ENCODE measurements at places on chromosomes 5 and 9.

DNA sequence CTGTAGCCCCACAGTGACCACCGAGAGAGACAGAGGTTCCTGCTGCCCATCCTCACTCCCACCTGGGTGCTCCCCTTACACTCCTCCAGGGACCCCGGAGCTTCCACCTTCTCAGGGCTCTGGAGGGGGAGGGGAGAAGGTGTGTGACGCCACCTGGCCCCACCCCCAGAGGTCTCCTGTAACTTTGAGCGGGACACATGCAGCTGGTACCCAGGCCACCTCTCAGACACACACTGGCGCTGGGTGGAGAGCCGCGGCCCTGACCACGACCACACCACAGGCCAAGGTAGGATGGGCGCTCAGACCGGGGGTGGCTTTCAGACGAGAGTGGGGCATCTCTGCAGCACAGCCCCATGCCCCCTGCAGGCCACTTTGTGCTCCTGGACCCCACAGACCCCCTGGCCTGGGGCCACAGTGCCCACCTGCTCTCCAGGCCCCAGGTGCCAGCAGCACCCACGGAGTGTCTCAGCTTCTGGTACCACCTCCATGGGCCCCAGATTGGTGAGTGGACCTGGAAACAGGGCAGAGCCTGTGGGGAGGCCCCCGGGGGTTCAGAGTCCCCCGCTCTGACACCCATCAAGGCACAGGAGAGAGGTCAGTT lies 4.5 kb downstream of the MAMDC4 start:
- DNase-seq = no peak

- DNase-seq = no peak
These were observed 203.1 kb downstream of the SAXO1 start for GRCh38 chr9:18829873-18830272.

- DNase-seq = no peak
These were observed 259.5 kb upstream of the ARRDC3 start for GRCh38 chr5:91642581-91642980.

GRCh38 chr5:151456321-151456940 lies 9.0 kb downstream of the SLC36A1 start:
- DNase-seq = no peak

- DNase-seq = no peak
These were observed 95.3 kb upstream of the COL5A1 start for GRCh38 chr9:134546246-134546731.

- no peak for DNase-seq
These were observed 35.1 kb downstream of the EXOSC2 start for GRCh38 chr9:130728721-130729120.

- no peak for DNase-seq
These were observed 2.2 kb downstream of the DCP2 start for GRCh38 chr5:112978836-112979235.

DNA sequence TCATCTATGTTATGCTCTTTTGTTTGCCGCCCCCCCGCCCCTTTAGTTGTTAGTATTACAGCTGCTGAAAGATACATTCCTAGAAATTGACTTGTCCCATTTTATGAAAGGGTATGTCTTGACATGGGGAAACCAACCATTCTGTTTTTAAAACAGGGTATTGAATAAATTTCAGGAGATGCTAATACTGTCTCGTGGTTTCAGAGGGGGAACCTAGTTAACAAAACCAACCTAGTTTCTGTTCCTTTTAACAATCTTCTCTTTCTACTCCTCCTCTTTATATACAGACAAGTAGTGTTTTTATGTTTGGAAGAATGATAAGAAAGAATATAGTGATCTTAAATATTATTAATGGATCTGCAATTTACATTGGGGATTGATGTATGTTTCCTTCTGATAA lies 3.5 kb downstream of the PIP5K1B start:
- DNase-seq = no peak

DNA sequence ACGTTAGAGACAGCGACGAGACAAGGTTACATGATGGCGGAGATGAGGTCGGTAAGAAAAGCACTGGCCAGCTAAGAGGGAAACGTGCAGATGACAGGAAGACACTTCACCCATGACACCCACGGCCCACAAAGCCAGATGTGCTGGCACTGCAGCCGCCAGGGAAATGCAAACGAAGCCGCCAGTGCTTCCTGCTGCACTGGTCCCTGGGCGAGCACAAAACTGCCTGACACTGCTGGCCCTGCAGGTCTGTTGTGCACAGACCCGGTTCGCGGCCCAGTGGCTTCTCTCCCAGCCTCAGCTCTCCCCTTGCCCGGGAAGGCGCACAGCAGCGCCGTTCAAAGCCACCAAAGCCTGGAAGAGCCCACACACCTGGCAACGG lies 20.3 kb downstream of the QSOX2 start:
- DNase-seq = no peak

DNA sequence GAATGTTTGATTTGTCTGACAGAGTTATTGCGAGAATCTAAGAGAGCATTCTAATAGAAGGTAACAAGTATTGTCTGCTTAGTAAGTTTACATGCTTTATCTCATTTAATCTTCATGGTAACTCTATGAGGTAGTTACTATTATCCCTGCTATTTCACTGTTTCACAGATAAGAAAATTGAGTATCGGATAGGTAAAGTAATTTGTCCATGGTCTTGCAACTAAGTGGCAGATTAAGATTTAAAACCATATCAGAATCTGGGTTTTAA lies 118.2 kb downstream of the SNCAIP start:
- DNase-seq = no peak

DNA sequence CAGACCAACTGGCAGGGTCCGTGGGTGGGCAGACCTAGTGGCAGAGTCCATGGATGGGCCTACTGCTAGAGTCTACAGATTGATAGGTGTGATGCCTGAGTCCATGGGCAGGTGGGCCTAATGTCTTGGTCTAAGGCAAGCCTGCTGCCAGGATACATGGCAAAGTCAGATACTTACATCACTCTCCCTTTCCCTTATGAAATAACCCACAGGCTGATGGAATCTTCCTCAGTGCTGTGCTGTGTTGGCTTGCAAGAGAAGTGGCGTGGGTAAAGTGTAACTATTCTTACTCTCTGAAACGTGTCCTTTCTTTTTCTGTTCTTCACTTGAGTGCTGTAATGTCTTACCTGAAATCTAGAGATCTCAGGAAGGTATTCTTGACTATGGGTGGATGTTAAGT lies 67.3 kb upstream of the ADRB2 start:
- no peak for DNase-seq

- no peak for DNase-seq
These were observed 89.1 kb upstream of the FBXW11 start for GRCh38 chr5:172095368-172096206.

DNA sequence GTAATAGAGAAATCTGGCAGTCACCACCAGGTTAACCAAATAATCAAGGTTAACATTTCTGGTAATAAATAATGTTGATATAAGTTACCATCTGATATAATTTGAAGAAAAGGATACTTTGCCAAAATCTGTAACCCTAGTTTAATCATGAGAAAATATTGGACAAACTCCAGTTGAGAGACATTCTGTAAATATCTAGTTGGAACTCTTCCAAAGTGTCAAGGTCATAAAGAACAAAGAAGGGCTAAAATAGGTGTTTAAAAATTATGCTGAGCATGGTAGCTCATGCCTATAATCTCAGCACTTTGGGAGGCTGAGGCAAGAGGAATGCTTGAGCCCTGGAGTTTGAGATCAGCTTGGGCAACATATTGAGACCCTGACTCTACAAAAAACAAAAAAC lies 253.3 kb downstream of the MRPS30 start:
- DNase-seq = no peak

All from CMK (cell line).